Type B pancreatic cell (in vitro differentiated cells): ENCODE measurements at places on chromosomes 16 and 17.

DNA sequence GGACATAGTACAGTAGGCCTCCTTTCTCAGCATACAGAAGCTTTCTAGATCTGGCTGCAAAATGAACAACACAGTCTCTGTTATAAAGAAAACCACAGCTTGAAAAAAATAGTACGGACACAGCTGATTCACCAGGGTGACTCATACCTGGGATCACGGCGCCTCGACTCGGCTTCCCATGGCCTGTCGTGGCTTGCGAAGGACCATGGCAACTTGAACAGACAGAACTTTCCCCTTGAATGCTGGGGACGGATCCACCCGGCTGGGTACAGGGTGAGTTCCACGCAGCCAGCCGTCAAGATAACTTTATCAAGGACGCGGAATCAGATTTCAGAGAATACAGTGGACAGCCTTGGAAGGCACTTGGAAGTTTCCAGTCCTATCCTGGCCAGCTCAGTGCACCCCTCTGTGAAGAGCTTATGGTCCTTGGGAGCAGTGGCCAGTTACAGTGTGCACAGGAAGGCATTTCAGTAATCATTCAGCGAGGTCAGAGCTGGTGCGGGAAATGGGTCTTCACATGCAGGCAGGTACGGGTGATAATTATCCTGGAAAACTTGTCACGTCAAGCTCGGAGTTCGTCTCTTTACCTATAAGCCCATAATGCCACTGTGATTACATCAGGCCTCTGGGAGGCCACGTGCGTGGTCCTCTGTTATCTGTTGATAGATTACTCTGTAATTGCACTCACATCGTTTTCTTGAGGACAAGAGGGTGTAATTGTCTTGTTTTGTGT lies 57.9 kb upstream of the MAF start:
- no peak for DNase-seq

DNA sequence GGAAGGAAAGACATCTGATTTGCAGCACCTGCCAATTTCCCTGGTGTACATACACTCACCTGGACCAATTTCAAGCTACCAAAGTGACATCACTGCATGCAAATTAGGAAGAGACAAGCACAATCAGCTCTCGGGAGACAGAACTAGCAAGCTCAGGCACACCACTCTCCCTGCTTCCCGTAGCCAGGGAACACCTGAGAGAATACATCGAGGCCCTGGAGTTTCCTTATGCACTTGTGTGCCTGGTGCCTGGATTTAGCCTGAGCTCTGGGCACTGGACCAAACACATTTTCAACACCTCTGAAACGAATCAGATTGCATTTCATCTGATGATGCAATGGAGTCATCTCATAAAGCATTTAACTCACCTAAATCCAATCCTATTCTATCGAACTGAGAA lies 110.5 kb downstream of the HS3ST2 start:
- DNase-seq: no peak

DNA sequence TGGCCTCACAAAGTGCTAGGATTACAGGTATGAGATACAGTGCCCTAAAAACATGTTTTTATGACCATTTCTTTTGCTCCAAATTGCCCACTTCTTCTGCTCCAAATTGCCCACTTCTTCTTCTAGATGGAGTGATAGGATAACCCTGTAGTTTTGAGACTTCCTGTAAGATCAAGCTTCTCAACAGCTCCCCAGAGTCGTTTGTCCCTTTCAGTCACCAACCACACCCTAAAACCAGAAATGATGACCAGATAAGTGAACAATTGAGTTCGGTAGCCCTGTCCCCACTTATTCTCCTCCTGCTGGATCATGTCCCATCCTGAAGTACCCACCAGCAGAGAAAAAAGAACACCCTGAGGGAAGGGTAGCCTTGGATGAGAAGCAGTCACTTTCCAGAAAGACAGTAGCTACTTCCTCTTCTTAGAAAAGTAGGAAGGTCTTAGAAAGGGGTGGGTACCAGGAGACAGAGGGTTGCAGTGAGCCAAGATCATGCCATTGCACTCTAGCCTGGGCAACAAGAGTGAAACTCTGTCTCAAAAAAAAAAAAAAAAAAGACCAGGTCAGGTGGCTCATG lies 2.5 kb downstream of the ODAD4 start:
- no peak for DNase-seq

- DNase-seq: no peak
These were observed 70.2 kb upstream of the GSG1L start for GRCh38 chr16:28133666-28134065.

DNA sequence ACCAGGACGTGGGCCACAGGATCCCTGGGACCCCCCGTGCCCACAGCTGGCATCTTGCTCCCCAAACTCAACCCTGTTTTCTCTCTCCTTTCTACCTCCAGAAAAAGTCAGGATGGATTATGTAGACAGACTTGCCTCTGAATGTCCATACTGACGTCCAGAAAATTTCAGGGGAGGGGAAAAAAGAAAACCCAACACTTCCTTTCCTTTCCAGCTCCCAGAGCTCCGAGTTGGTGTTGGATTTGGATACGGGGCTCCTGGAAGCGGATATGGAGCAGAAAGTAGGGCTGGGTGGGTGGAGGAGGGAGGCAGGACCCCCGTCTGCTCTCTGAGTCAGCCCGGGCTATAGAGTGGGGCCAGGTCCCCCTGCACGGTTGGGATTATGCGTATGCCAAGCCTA lies 70.2 kb downstream of the MRM3 start:
- DNase-seq: no peak

- DNase-seq: no peak
These were observed 73.0 kb downstream of the BMERB1 start for GRCh38 chr16:15507301-15507958.

DNA sequence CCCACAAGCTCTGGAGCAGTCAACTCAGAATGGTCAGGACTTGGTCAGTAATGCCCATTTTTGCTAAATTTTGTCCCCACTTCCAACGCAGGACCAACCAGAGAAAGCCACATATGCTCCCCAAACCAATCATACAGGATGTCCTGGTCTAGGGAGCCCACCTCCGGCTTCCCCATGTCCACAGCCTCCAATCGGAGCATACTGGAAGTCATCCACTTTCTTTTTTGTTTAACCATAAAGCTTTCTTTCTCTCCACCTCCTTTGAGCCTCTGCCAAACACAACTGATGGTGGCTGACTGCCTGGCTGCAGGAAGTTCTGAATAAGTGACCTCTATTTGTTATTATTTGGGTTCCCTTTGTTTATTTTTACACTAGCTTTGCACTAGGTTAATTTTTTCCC lies 549.1 kb downstream of the WWOX start:
- no peak for DNase-seq

- DNase-seq: no peak
These were observed 15.3 kb downstream of the CREBBP start for GRCh38 chr16:3865241-3865640.

DNA sequence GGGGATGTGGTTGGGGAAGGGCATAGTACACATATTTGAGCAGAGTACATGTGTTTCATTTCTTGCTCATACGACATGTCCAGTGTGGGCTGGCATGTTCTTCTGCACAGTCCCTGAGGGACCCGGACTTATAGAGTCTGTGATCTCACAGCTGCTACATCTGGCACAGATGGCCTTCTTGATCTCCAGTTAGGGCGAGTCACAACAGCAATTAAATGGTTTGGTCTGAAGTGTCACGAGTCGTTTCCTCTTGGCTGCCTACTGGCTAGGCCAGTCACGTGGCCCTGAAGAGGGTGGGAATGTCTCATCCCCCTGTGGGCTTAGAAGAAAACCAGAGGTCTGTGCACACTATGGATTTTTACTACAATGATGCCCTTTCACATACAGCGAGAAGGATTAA lies 443.6 kb downstream of the WWOX start:
- DNase-seq: no peak

GRCh38 chr16:177981-178667 lies 1.6 kb downstream of the HBA1 start:
- no peak for DNase-seq

DNA sequence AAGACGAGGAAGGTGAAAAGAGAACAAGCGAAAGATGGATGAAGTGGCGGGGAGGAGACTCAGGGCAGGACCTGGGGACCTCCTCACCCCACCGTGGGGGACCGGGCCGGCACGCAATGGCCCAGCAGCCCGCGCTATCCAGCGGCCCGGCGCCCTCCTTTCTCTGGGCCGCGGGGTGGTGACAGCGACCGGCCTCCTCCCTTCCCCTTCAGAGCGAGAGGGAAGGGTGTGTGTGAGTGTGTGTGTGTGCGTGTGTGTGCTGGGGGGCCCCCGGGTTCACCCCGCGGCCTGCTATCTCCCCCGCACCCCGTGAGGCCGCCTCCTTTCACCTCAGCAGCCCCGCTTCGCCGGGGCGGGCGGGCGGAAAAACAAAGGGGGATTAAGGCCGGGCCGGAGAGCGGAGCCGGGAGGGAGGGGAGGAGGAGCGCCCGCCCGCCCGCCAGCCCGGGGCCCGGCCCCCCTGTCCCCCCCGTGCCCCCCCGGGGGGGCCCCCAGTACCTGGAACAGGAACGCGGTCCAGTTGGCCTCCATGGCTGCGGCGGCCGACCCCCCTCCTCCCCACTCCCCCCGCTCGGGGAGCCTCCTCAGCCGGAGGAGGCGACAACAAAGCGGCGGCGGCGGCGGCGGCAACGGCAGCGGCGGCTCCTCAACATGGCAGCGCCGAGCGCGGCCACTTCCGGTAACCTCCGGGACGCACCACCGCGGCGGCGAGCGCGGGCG lies at the start of gene VEZF1:
Gene VEZF1, minus strand, starts transcription at position 674 of the 720 bp plus-strand sequence. Its CDS starts 143 bp downstream, at position 531.
- peak; percentile 87 for DNase-seq

GRCh38 chr17:36703860-36704266 lies 102.5 kb downstream of the MRM1 start:
- DNase-seq: peak; percentile 88

- no peak for DNase-seq
These were observed 17.8 kb downstream of the STX8 start for GRCh38 chr17:9557857-9558256.

DNA sequence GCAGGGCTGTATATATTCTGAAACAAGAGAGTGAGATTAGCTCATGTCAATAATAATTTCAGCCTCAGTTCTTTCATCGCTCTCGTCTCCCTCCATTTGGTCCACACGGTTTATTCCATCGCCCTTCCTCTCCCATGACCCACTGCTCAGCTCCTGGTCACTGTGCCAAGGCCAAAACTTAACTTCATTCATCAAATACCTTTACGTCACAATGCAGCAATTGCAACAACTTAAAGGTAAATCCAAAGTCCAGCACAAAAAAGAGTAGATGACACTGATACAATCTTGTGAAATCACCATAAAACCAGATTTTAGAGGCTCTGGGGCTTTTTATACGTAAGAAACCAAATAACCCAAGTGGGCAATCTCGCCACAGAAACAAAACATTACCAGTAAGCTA lies 72.0 kb downstream of the ANKRD11 start:
- no peak for DNase-seq

- DNase-seq: no peak
These were observed 156.1 kb downstream of the ZNF423 start for GRCh38 chr16:49699841-49700175.

DNA sequence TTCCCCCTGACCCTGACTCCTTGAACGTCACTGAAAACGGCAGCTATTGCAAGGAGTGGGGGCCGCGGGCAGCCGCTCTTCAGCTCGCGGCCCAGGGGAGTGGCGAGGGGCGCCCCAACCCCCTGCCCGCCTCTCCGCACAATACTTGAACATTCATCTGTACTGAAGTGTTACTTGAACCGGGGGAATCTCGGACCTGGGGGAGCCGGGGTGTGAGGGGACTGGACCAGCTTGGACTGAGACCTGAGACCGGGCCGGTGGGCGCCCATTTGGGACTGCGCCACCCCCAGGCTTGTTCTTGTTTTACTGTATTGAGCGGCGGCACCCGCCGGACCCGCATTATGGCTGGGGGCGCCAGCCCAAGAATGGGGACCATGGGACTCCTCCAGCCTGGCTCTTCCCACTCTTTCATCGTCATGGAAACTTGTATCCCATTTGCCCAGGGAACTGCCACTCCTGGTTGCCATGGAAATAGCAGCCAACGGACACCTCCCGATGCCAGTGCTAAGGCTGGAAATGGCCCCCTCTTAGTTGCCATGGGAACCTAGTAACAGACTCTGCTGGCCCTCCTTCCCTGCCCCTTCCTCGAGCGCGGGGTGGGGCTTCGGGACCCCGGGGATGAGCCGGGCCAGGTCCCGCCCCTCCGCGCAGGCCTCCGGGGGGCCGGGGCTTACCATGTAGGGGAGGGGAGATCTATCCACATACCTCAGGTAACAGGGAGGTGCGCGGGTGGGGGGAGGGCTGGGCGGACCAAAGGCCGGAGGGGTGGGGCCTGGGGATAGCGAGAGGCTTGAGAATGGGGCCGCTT lies 805 bp upstream of the ORAI3 start:
- peak; percentile 96 for DNase-seq

DNA sequence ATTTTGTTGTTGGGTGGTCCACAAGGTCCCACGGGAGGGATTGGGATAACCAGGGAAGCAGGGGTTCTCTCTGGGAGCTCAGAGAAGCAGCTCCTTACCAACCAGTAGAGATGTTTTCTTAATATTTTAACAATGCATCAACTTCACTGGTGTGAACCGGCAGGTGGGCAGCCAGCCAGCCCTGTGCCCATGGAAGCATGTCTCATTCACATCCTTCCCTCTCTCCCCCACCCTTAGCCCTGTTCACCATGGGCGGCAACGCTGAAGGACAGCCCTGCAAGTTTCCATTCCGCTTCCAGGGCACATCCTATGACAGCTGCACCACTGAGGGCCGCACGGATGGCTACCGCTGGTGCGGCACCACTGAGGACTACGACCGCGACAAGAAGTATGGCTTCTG lies 9.3 kb downstream of the MMP2 start:
- no peak for DNase-seq

- no peak for DNase-seq
These were observed at the start of gene RAMP2 for GRCh38 chr17:42760652-42761581. RAMP2 (plus strand) TSS chr17:42761227; CDS start chr17:42761262, 35 bp downstream.

DNA sequence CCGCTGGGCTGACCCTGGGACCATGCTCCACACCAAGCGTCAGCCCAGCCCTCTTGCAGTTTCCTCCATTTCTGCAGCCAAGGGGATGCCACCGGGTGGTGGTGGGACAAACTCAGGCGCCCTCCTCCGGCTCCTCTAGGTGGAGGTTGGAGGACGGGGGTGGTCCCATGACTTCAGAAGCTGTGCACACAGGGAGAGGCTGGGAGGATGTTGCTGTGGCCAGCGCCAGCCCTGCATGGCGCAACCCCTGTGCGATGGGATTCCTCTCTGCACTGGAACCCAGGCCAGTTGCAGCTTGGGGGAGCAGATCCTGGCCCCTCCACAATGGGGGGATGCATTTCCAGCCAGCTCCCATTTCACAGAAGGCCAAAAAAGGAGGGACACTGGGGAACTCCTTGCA lies 246.5 kb downstream of the C16orf95 start:
- DNase-seq: no peak

DNA sequence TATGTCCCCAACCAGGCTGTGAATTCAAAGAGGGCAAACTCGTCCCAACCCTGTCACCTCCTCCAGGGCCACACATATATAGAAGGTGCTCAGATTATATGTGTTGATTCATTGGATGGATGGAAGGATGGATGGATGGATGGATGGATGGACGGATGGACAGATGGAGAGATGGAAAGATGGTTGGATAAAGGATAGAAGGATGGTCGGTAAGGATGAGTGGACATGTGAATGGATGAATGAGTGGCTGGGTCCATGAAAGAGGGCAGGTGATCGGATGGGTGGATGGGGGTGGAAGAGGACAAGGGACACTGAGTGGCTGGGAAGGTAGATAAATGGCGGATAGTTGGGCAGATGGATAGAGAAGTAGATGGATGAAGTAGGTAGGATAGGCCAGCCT lies 30.1 kb downstream of the TRPV3 start:
- DNase-seq: no peak
